Islet precursor cell (in vitro differentiated cells): ENCODE measurements at places on chromosomes 1 and 21.

DNA sequence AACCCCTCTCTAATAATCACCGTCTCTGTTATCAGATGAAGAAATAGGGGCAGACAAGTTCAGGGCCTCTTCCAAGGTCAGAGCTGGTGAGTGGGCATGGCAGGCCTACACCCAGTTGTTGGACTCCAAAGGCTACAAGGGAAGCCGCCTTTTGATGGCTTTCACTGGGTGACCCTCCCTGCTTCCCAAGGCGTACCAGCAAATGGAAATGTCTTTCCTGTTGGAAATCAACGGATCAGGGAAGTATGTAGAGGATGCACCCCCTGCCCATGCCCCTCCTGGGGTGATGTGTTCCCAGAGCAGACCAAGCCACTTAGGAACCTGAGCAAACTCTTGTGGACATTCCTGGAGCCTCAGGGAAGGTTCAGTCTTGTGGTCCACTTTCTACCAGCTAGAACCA, 47.4 kb downstream of the LGR6 start:
- peak; percentile 20 for DNase-seq

GRCh38 chr1:223358826-223359225, 5.2 kb downstream of the SUSD4 start:
- DNase-seq: peak; percentile 63

DNA sequence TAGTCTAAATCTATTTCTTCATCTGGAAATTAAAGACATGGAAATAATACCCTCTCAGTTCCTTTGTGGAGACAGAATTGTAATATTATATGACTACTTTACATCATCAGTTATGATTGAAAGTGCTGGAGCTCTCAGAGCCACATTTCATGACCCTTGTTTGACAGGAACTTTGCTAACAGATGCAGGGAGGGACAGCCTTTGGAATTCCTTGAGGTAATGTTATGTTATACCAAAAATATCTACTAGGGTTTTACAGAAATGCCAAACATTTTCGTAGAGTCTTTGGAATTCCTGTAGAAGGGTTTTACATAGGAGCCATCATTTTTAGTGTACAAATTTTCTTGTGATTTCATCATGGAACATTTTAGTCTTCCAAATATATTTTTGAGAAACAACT, 57.4 kb upstream of the ADAMTS5 start:
- DNase-seq: no peak

GRCh38 chr1:109890115-109890953, 20.3 kb upstream of the CSF1 start:
- no peak for DNase-seq

DNA sequence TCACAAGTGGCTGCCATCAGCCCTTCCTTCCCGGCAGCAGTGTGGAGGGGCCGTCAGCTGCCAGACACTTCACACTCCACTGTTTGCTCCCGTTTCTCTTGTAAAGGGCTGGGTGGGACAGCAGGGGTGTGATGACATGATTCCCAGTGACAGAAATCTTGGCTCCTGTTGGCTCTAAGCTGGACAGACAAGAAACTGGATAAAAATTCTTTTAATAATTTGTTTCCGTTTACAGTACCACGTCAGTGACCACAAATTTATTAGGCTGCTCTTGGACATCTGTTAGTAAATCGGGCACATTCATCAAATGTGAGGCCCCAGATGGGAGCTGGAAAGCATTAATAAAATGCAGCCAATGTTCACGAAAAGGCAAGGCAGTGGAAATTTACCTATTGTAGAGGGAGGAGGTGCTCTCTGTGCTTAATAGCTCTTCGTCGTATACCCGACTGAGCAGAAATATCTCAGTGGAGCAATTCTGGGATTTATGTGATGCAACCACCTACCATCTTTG, 353.7 kb upstream of the GREM2 start:
- no peak for DNase-seq

GRCh38 chr1:116962987-116963639, 38.4 kb upstream of the CD101 start:
- DNase-seq: no peak

DNA sequence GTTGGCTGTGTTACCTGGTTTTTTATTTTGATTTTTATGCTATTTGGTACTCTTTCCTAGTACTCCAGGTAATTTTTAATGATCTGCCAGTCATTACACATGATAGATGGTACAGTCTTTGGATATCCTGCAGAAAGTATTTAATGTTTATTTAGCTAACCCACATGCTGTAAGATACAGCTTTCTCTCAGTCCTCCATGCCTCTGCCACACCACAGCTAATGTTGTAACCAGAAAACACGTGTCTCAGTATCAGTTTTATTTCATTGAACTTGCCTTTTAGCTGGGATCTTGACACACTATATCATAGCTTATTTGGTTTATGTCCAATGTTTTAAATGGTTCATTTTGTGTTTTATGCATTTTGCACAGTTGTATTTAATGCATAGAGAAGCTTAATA, 1648.4 kb downstream of the KCNT2 start:
- no peak for DNase-seq

- DNase-seq: no peak
Observed at GRCh38 chr1:101220906-101221305, 15.9 kb upstream of the S1PR1 start.

- DNase-seq: no peak
Observed at GRCh38 chr1:8911416-8912309, 33.2 kb upstream of the ENO1 start.

DNA sequence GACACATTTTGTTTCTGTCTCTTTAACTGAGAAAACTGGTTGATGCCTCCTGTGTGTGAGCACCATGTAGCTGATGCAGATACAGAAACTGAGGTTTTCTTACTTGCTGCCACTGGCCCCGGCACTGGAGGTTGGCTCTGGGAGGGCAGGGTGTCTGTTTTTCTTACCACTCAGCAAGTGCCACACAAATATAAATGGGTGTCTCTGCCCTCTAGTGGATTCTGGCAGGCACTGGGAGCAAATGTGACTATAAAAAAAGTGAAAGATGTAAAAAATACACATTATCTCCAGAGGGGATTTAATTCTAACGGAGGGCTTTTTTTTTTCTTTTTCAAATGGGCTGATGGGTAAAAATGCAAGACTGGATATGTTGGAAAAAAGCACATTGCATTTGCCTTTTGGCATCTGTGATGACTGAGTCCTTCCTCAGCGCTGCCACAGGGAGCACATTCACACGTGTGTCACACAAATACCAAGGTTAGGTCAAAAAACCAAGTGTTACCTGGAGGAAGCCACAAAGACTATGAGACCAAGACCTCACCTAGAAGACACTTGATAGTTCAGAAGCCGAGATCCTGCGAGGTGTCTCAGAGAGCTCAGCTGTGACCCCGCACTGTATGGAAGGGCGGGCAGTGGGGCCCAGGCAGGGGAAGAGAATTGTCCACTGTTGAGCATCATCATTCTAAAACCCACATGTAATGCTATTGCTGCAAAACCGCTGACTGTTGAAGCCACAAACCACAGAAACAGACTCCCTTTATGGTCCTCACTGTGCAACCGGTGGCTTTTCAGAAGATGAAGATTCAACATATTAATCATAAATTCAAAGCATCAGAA, 18.9 kb downstream of the PGBD2 start:
- DNase-seq: no peak

DNA sequence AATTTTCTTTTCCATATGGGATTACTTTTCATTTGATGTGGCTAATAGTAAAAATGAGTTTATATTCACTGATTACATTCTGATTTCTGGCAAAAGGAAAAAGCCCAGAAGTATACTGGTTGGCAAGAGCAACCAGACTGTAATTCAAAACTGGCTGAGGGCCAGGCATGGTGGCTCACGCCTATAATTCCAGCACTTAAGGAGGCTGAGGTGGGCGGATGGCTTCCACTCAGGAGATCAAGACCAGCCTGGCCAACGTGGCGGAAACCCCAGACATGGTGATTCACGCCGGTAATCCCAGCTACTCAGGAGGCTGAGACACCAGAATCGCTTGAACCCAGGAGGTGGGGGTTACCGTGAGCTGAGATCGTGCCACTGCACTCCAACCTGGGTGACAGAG, 14.5 kb downstream of the SYT11 start:
- DNase-seq: no peak

- no peak for DNase-seq
Observed at GRCh38 chr1:18955131-18955440, 1.4 kb downstream of the IFFO2 start.

GRCh38 chr1:56573311-56573710, 6.1 kb downstream of the PLPP3 start:
- no peak for DNase-seq

- no peak for DNase-seq
Observed at GRCh38 chr1:176575991-176576390, 113.0 kb downstream of the PAPPA2 start.

- no peak for DNase-seq
Observed at GRCh38 chr1:22229379-22229778, 86.5 kb upstream of the WNT4 start.

GRCh38 chr1:205144751-205145150, 23.0 kb upstream of the RBBP5 start:
- no peak for DNase-seq

- DNase-seq: no peak
Observed at GRCh38 chr1:234629026-234629425, 19.0 kb upstream of the IRF2BP2 start.

GRCh38 chr1:86502721-86503405, 34.1 kb downstream of the CLCA1 start:
- peak; percentile 92 for DNase-seq

DNA sequence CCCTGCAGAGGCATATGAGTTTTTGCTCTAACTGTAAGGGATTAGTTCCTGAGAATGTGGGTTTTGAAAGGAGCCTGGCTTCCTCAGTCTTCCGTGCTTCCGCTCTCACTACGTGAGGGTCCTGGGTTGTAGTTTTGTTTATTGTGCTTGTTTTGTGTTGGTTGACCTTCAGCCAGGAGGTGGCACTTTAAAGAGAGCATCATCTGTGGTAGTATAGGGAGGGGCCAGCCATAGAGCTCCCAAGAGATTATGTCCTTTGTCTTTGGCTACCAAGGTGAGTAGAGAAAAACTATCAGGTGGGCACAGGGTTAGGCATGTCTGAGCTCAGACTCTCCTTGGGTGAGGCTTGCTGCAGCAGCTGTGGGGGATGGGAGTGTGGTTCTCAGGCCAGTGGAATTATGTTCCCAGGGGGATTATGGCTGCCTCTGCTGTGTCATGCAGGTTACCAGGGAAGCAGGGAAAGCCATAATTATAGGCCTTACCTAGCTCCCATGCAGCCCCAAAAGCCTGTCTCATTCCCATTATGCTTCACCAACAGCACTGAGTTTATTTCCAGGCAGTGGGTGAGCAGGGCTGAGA, 23.5 kb downstream of the CYP4B1 start:
- peak; percentile 73 for DNase-seq

- no peak for DNase-seq
Observed at GRCh38 chr1:6077919-6078318, 32.2 kb downstream of the KCNAB2 start.

GRCh38 chr1:8727809-8728213, 89.6 kb downstream of the RERE start:
- no peak for DNase-seq

GRCh38 chr1:53689223-53689622, 49.7 kb downstream of the GLIS1 start:
- DNase-seq: no peak

GRCh38 chr1:61459345-61459744, 265.6 kb downstream of the TM2D1 start:
- DNase-seq: no peak

GRCh38 chr1:220813013-220813412, 26.3 kb downstream of the MTARC1 start:
- no peak for DNase-seq

- no peak for DNase-seq
Observed at GRCh38 chr1:76826072-76826845, 41.0 kb upstream of the ST6GALNAC5 start.

DNA sequence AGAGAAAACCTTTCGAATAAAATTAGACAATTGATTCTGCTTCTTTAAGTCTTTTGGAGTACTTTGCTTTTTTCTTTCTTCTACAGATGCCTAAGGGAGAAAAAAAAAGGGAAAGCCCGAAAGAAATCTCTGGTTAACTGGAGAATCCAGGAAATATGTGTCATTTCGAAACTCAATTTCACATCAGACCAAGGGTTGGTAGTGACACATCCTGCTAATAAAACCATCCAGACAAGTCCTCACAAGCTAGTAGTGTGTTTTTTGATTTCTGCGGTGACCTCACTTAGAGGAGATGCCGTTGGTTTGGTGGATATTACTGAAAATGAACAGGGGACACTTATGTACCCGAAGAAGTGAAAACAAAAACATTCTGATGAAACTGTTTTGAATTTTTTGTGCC, 726.5 kb upstream of the ADAMTS5 start:
- DNase-seq: no peak

- DNase-seq: peak; percentile 92
Observed at GRCh38 chr21:45253180-45253579, 34.5 kb downstream of the POFUT2 start.

- peak; percentile 37 for DNase-seq
Observed at GRCh38 chr1:154686507-154686906, 78.5 kb upstream of the ADAR start.

DNA sequence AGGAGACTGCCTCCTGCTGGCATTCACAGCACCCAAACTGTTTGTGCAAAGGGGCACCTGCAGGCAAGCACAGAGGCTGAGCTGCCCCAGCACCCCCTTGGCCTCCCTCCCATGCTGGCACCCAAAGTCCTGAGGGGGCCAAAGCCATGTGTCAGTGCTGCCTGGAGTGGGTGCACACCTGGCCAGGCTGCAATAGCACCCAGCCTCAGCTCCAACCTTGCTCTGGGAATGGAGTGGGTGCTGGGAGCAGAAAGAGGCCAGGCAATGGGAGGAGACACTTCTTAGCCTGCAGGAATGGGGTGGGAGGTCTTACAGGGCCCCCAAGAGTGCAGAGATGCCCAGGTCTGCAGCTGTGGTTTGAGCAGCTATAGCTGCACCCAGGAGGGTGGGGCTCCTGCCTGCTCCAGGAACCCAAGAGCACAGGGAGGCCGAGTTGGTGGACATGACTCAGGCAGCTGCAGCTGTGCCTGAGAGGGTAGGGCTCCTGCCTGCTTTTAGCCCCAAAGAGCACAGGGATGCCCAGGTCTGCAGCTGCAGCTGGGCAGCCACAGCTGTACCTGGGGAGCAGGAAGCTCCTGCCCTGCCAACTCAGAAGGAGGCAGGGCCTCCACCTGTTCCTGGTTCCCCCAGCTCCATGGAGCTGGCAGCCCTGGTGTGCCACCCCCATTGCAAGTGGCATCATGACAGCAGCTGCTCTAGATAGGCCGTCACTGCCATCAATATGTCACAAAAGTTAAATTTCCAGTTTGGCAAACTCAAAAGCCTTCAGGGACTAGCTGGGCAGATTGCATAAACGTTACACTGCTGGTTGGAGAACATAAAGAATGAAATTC, 5.3 kb upstream of the CHD1L start:
- no peak for DNase-seq

- DNase-seq: no peak
Observed at GRCh38 chr1:6222636-6223035, 13.1 kb downstream of the ICMT start.

DNA sequence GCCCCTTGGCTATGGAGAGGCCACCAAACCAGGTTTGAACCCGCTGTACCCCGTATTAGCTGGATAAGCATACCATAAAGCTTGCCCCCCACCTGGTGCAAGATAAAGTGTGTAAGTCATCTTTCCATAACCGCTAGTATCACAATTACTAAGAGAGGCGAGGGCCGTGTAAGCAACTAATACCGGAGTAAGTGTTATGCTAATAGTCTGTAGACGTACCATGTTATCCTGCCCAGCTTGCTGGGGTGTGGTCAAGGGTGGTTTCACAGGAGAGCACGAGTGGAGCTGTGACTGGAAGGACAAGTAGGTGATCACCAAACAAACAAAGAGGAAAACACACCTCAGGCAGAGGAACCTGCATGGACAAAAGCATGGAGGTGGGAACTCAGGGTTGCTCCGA, 3.6 kb upstream of the TNFRSF1B start:
- no peak for DNase-seq

GRCh38 chr1:208058267-208058666, 147.3 kb upstream of the CD34 start:
- no peak for DNase-seq
